A549 treated with DMSO at 1 μM for 4 hours (cell line): ENCODE measurements at places on chromosomes 2 and 18. TPM values are rescaled to one million over a fixed set of nuclear protein-coding genes. Genes with fewer than 3 reads are reported as not detected.

The AMER3 gene
- total RNA-seq = not detected in 5 replicates

The RBM44 gene
- 0.07 to 0.33 TPM (median 0.21 TPM) in 5 replicates for total RNA-seq

The ICOS gene
- total RNA-seq = not detected in 5 replicates

The ATRAID gene
- total RNA-seq = 209 to 221 TPM (median 218 TPM) in 5 replicates

The RANBP2 gene
- total RNA-seq = 23.1 to 32.4 TPM (median 28.6 TPM) in 5 replicates

The LONRF2 gene
- total RNA-seq = 3.3 to 5.5 TPM (median 4.8 TPM) in 5 replicates

The PAX8 gene
- total RNA-seq = 0.55 to 1.5 TPM (median 0.63 TPM) in 5 replicates

The FRZB gene
- 0.07 to 0.09 TPM in 2 of 5 replicates, not detected in the others for total RNA-seq

The PMAIP1 gene
- total RNA-seq = 11.9 to 16.4 TPM (median 14.1 TPM) in 5 replicates

The GKN2 gene
- total RNA-seq = 2.3 to 4.3 TPM (median 3.7 TPM) in 5 replicates

The TBR1 gene
- 0.01 to 0.11 TPM (median 0.08 TPM) in 3 of 5 replicates, not detected in the others for total RNA-seq

The MPP4 gene
- 0.08 TPM in 2 of 5 replicates, not detected in the others for total RNA-seq

The UGT1A3 gene
- total RNA-seq = 0.06 to 0.16 TPM (median 0.13 TPM) in 4 of 5 replicates, not detected in the other

The PCARE gene
- total RNA-seq = not detected in 5 replicates

The LANCL1 gene
- total RNA-seq = 20.5 to 32.0 TPM (median 29.3 TPM) in 5 replicates

The LRATD1 gene
- 0.03 to 0.07 TPM in 2 of 5 replicates, not detected in the others for total RNA-seq

The MC2R gene
- not detected in 5 replicates for total RNA-seq

The WNT10A gene
- total RNA-seq = 0.11 TPM in 1 of 5 replicates, not detected in the others

The VAMP8 gene
- total RNA-seq = 12.9 to 20.2 TPM (median 16.3 TPM) in 5 replicates

The HIBCH gene
- 13.8 to 16.7 TPM (median 14.5 TPM) in 5 replicates for total RNA-seq

The IL1RL1 gene
- 0.84 to 1.6 TPM (median 1.1 TPM) in 5 replicates for total RNA-seq

The NEU2 gene
- not detected in 5 replicates for total RNA-seq

The MC5R gene
- not detected in 5 replicates for total RNA-seq

The RAPGEF4 gene
- 0.16 to 0.35 TPM (median 0.21 TPM) in 5 replicates for total RNA-seq

The MDH1B gene
- total RNA-seq = 1.6 to 2.2 TPM (median 1.8 TPM) in 5 replicates

The VWC2L gene
- total RNA-seq = not detected in 5 replicates

The ZC3H15 gene
- total RNA-seq = 85.3 to 95.7 TPM (median 93.7 TPM) in 5 replicates

The SPP2 gene
- total RNA-seq = not detected in 5 replicates

The ASB1 gene
- 39.5 to 59.6 TPM (median 56.2 TPM) in 5 replicates for total RNA-seq
